ENCODE measurements at places on chromosomes 1 and 21.

DNA sequence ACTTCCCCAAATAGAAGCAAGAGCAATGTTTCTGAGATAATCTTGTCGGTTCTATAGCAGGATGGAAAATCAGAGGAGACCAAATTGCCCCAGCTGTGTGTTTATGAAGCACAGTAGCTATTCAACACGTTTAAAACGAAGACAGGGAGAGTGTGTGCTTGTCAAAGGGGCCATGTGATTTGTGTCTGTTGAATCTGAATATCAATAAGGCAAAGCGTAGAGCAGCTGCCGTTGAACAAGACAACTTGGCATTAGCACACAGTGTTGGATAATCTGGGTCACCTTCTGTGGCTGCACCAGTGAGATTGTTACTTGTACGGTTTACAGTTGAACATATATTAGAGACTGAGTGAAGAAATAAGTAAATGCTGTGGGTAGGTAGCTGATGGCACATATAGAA is 1.0 kb downstream of the CRB1 start:
- no peak for DNase-seq

DNA sequence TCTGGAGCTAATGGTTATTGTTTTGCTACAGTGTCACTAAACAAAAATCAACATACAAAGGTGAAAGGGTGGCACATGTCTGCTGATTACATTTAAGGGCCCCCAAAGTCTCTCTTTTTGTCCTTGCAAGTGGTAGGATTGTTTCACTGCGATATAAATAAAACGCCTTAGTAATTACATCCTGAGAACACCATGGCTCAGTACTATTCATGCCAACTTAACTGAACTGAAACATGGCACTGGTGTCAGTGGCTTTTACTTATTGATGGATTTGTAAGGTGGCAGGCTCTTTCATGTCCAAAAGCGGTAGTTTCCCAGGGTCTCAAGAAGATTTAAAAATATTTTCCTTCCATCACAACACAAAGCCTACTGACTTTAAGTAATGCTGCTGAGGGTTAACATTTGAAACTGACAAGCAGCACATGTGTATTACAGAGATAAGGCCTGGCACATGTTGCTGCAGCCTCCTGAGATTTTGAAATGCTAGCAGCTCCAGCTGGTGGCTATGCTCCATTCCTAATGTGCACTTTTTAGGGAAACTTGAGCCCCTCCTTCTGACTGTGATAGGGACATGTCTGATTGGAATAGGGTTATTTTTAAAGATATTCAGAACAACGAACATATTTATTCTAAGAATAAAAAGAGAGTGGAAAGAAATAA is 86.8 kb downstream of the ATP1B1 start:
- DNase-seq, result no peak

- DNase-seq, result no peak
Observed at GRCh38 chr1:6272868-6273267, 12.0 kb upstream of the GPR153 start.

DNA sequence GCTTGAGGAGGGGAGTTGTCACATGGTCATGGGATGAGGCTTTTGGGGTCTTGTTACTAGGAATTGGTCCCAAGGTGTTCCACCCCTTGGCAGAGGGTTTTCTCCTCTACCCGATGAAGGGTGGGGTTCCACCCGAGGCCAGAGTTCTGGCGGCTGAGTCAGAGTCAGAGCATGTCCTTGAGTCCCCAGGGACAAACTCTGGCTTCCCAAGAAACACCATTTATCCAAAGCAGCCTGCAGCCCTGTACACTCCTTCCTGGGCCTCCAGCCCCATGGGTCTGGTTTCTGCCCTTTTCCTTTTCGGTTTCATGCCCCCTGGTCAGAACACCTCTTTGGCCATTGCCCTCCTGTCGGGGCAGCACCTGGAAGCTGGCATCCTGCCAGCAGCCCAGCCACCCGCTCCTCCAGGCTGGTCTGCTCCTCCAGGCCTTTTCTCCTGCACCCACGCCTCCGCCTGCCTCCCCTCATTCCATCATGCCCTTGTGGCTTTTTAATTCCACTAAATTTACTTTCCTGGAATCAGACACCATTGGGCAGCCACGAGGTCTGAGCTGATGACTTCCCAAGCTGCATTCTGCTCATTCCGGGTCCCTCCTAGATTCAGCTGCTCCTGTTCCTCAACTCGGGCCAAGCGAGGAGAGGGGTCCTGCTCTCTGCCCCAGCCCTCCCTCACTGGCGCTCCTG is 301.7 kb upstream of the VAMP3 start:
- no peak for DNase-seq

Data from PC-9 (cell line).